ENCODE measurements at places on chromosomes 5 and 9.

DNA sequence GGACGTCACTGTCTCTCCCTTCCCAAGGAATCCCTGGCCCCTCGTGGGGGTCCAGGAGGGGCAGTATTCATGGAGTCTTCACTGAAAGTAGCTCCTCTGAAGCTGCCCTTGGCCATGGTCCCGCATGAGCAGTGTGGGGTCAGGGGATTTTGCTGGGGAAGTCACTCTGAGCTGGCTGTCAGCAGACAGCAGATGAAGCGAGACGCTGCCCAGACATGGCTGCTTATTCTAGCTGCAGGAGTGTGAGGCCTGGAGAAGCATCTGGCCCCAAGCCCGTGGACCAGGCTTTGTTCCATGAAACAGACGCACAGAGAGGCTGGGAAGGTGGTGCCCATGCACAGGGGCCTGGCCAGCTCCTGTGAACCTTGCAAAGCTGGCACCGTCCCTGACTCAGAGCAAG lies 21.5 kb upstream of the ASS1 start:
- DNase-seq = no peak

- DNase-seq = no peak
Measured at GRCh38 chr5:111447822-111448221, 64.5 kb downstream of the STARD4 start.

DNA sequence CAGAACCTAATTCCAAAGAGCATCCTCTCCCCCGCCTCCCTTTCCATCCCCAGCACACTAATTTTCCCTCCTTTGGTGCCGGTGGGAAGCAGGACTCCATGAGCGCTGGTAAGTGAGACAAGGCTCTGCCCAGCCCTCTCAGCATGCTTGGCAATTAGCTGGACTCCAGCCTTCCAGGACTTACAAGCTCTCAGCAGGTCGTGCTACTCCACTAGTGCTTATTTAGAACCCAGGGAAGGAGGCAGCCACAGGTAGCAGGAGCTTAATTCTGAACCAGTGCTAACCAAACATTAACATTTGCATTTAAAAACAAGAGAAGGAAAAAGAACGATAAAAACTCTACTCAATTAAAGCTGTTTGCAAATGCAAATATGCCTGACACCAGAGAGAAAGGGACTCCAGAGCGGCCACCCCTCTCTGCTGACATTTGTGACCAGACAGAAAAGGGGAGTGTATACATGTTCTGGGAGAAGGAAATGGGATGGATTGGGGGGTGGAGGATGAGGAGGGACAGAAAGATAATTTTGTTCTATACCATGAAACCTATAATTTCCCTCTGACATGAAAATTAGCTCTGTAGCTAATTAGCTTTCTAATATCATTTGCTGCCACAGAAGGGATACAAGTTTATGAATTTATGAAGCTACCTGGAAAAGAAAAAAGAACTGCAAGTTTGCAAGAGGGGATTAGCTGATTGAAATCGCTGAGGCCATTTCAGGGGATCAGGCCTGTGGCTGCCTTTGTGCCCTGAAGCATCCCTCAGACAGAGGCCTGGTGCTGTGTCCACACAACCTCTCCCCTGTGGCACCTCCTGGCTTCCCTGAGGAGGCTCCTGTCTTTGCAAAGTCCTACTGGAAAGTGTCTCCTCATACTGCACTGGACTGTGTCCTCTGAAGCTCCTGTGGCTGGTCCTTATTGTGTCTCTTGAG lies 266.3 kb downstream of the SEC61B start:
- no peak for DNase-seq

GRCh38 chr9:87140605-87141109 lies 193.4 kb upstream of the GAS1 start:
- DNase-seq = no peak

GRCh38 chr5:35799753-35800152 lies 56.9 kb upstream of the IL7R start:
- no peak for DNase-seq

DNA sequence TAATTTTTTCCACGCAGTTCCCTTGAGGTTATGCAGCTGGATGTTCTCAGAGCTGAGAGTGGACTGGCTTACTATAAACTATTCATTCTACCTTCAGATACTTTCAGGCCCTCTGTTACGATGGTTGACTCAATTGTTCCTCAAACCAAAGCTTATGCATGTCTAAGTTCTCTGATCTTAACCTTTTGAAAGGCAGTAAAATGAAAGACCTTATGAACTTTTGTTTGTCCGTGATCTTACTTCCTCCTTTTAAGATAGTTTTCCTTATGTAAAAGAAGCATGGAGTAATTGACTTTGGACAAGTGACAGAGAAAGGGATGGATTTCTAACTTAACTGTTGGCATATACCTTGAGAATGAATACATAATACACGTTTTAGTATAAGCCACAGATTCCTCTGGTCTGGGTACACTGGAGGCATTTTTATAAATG lies 575.7 kb downstream of the PDE4D start:
- DNase-seq = no peak

- no peak for DNase-seq
Measured at GRCh38 chr5:170252720-170253350, 20.1 kb downstream of the C5orf58 start.

DNA sequence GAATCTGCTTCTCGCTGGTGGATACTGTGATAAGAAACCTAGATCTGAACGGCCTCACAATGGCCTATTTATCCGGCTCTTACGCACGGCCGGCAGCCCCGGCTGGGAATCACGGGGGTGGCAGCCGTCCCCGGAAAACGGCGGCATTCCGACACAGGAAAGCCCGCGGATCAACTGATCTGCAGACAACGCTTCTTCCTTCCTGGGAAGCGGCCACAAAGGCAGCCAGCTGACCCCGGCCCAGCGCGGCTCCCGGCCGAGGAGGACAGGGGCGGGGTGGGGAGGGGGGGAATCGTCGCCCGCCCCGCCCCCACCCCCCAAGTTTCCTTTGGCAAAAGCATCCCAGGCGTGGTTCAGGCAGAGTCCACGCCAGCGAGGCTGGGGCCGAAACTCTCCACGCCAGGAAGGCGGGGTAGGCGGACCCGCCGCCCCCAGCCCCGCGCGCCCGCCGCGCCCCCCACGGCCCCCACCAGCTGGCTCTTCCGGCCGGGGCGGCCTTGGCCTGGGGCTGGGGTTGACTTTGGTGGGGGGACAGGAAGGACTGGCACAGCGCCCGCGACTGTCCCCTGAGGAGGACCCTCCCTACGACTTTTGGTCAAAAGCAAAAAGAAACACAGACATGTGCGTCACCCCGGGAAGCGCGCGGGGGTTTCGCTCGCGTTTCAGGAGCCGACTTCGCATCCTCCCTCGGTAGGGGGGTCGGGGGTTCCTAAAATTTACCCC lies 247.7 kb upstream of the ANKRD55 start:
- DNase-seq = no peak

GRCh38 chr5:20514145-20514544 lies 526.1 kb upstream of the CDH18 start:
- DNase-seq = no peak

- no peak for DNase-seq
Measured at GRCh38 chr5:74665273-74665672, 19.8 kb upstream of the HEXB start.

- no peak for DNase-seq
Measured at GRCh38 chr5:142906863-142907671, 136.9 kb downstream of the ARHGAP26 start.

DNA sequence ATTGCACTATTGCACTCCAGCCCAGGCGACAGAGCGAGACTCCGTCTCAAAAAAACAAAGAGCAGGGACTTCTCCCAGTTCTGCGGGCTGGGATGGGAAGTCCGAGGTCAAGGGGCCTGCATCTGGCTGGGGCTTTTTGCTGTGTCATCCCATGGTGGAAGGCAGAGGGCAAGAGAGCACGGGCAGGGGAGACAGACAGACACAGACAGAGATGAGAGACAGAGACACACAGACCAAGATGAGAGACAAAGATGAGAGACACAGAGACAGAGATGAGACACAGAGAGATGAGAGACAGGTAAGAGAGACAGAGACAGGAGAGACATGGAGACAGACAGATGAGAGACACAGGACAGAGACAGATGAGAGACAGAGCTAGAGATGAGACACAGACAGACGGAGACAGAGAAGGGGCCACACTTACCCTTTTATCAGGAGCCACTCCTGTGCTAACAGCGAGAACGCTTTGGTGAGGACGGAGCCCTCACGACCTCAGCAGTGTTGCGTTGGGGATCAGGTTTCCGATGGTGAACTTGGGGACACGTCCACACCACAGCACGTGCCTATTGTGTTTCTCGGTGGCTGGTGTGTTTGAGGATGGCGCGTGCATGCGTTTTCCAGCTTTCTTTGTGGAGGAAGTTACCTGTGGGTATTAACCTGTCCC lies 8.9 kb upstream of the TOR4A start:
- DNase-seq = no peak

DNA sequence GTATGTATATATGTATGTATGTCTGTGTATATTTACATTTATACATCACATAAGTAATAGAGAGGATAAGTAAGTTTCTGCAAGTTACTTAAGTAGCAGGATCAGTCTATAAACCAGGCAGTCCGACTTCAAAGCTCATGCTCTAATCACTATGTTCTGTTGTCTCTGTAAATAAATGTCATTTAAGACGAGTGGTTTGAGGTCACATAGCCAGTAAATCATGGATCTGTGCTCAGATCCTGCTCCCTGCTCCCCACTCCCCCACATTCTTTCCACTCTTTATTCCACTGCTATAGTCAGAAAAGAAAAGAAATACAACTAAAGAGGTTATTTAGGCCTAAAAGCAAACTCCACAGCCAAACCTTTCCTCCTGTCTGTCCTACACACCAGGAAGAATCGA lies 90.4 kb downstream of the SERINC5 start:
- no peak for DNase-seq

- no peak for DNase-seq
Measured at GRCh38 chr5:169160405-169160901, 140.5 kb downstream of the SLIT3 start.

GRCh38 chr5:77343165-77343564 lies 132.7 kb downstream of the PDE8B start:
- DNase-seq = no peak

DNA sequence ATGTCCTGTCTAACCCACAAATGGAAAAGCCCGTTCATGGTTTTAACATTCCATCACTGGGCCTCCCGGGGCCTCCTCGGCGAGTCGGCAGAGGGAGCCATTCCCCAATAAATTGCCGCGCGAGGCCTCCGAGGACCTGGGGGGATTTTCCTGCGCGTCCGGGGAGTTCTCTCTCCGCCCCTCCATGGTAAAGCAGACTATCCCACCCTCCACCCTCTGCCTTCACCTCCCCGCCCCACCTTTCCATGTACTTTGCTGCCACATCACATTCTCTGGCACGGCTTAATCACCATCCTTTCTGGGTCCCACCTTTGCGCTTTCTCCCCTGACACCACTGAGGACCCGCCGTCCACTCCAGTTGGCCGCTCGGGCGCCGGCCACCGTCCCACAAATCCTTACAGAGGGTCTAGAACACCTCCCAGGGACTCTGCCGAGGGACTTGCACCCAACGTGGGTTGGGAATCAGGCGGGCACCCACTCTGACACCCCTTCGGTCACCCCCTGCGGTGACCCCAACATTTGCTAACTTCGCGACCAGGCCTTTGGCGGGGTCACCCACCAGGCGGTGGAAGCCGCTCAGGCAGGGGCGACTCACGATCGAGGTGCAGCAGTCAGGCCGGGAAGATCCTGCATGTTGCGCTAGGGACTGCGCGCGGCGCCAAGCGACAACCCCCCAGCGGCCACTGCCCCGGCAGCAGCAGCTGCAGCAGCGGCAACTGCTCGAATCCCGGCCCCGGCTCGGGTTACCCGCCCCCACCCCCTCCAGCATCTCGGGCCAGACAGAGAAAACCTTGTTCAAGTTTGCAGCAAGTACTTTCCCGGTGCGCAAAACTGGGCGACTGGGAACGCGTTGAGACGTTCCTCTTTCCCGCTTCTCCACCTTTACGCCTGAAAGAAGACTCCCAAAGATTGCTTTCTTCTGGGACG lies at the start of gene MEGF10:
MEGF10 (plus strand) TSS at position 778 of the 927 bp plus-strand sequence. CDS start 40,513 bp downstream, outside the sequence.
- no peak for DNase-seq

DNA sequence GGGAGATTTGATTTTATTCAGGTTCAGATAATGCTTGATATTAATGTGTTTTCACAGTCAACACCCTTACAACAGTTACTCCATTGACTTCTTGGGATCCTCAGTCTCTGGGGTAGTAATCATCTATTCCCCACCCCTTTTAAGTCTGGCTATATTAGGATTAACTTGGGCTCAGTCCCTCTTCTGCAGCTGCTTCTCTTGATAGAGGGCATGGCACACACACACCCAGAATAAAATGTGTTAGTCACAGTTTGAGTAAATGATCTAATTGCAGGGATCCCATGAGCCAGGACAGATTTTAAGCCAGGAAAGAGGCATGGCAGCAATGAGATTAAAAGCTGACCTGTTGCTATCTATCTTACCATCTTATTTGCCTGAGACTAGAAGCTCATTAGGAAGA lies 53.7 kb upstream of the VLDLR start:
- DNase-seq = no peak

DNA sequence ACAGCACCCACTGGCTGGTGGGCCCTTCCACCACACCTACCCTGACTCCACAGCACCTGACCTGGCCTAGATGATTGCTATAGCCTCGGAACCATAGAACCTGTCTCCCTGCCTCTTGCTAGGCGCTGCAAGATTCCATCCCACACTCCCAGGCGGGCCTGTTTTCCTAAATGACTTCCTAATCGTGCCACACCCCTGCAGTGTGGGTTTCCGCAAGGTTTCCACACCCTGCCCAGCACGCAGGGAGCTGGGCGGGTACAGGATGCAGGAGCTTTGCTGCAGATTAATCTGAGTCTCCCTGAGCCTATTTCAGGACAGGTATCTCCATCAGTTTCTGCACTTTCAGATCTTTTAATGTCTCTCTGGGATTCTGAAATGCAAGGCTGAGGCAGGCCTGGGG lies 62.9 kb downstream of the SHB start:
- DNase-seq = no peak

DNA sequence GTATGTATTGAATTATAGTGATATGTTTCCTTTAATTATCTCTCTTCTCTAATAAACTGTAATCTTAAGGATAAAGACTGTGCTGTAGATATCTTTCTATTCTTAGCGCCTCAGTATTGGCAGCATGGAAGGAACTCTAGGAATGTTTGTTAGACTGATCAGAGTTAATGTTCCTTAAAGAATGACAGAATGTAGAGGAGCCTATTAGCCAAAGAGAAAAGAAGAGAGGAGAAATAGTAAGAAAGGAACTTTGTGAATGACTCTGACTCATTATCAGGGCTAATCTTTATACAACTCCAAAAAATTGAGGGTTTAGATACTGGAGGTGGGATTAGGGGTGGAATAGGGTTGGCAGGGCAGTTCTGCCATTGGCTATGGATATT lies 59.0 kb upstream of the NUDT12 start:
- DNase-seq = no peak

GRCh38 chr5:78926252-78926651 lies 58.9 kb downstream of the ARSB start:
- no peak for DNase-seq

DNA sequence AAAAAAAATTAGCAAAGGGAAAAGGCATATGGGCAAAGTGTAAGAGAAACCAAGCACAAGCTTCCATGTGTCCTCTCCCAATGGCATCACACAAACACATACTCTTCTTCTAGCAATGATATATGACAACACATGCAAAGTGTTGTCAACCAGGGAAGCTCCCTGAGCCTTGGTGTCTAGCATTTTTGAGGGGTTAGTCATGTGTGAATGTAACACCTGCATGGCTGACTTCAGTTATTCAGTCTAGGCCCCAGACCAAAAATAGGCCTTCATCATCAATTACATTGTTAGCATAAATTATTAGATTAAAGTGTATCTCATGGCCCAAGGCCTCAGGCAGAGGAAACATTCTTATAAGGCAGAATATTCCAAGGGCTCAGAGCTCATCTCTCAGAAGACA lies 450.0 kb downstream of the TLE1 start:
- no peak for DNase-seq

Measured in MV-4-11 (cell line).